ENCODE measurements at places on chromosomes 4 and X.

DNA sequence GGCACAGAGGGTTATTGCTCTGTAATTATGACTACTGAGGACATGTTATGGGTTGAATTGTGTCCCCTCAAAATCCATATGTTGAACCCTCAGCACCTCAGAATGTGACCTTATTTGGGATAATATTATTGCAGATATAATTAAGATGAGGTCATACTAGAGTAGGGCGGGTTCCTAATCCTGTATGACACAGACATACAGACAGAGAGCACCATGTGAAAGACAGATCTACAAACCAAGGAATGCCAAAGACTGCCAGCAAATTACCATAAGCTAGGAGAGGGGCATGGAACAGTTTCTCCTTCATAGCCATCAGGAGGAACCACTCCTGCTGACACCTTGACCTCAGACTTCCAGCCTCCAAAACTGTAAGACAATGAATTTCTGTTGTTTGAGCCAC, 115.2 kb upstream of the OTUD4 start:
- no peak for DNase-seq

GRCh38 chr4:2910409-2910808, 52.8 kb downstream of the NOP14 start:
- DNase-seq: no peak

DNA sequence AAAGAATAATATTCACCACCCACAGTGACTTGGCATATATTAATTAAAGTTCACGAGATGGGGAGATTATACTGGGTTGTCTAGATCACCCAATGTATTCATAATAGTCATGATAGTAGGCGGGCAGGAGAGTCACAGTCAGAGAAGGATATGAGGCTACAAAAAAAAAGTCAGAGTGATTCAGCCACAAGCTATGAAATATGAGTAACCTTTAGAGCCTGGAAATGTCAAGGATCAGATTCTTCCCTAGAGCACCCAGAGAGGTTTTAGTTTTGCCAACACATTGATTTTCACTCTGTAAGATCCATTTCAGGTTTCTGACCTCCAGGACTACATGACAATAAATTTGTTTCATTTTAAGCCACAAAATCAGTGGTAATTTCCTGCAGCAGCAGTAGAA, 501.9 kb downstream of the GABRG1 start:
- no peak for DNase-seq

DNA sequence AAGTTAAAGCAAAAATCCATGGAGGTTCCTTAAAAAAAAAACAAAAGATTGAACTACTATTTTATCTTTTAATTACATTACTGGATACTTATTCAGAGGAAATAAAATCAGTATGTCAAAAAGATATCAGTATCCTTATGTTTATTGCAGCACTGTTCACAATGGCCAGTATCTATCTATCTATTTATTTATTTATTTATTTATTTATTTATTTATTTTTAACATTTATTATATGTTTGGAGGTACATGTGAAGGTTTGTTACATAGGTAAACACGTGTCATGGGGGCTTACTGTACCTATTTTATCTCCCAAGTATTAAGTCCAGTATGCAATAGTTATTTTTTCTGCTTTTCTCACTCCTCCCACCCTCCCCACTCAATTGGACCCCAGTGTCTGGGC, 881.1 kb upstream of the POU3F4 start:
- DNase-seq: no peak

DNA sequence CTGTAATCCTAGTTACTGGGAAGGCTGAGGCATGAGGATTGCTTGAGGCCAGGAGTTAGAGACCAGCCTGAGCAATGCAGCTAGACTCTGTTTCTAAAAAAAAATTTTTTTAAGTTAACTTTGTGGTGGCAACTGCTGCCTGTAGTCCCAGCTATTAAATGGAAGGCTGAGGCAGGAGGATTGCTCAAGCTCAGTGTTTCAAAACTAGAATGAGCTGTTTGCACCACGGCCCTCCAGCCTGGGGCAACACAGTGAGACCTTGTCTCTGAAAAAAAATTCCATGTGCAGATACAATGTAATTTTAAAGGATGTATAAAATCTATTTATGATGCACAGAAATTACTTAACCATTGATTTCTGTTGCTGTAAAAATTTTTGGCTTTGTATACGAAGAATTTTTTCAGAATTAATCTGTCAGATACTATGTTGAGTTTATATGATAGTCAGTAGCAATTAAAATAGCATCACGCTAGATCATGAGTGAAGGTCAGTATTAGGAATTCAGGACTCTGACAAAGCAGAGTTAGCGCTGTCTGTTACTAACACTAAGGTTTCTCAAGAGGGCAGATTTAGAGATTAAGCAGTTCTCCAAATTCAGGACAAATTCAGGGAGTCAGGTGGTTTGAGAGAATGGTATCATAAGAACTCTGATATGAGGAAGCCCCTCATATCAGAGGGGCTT, 8.3 kb upstream of the AGA start:
- DNase-seq: no peak

GRCh38 chr4:38659346-38659745, 4.7 kb upstream of the KLF3 start:
- no peak for DNase-seq

- no peak for DNase-seq
These were observed 10.4 kb downstream of the HAUS7 start for GRCh38 chrX:153459986-153460385.

- no peak for DNase-seq
These were observed 252.6 kb downstream of the BANK1 start for GRCh38 chr4:102042871-102043802.

- no peak for DNase-seq
These were observed 252.6 kb downstream of the TENM3 start for GRCh38 chr4:182495645-182496385.

DNA sequence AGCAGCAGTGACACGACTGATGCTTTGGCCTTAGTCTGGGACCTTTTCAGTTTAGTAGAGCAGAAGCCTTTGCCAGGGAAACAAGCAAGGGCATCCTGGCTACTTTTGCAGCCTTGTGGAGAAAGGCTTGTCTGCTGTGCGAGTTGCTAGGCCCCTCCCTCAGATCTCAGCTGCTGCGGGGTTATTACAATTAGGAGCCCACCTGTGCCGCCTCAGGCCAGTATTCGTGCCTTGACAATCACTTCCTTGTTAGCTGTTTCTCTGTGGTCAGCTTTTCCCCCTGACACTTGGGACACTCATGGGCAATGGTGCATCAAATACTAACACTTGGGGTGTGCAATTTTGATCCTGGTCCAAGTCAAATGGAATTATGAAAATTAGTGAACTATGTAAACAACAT, 67.9 kb downstream of the SH2D1A start:
- DNase-seq: no peak

- DNase-seq: no peak
These were observed 130.6 kb upstream of the FAM9C start for GRCh38 chrX:13175056-13175455.

DNA sequence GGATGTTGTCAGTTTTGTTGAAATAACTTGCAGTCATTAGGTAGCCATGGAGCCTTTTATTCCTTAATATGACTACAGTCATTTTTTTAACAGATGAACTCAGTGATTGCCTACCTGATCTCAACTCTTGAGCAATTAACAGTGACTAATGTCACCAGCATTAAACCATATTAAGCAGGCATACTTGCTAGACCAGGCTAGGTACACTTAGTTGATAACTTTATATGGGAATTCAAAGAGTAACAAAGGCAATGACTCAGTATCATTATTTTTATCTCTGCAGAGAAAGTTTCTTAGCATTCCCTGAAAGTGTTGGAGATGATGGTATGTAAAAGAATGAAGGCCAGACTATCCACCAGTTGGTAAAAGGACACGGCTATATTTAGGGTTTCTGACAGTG, at the start of gene C4orf54:
C4orf54 (minus strand) TSS at position 31 of the 400 bp plus-strand sequence. CDS start 3,180 bp downstream, outside the sequence.
- DNase-seq: no peak

DNA sequence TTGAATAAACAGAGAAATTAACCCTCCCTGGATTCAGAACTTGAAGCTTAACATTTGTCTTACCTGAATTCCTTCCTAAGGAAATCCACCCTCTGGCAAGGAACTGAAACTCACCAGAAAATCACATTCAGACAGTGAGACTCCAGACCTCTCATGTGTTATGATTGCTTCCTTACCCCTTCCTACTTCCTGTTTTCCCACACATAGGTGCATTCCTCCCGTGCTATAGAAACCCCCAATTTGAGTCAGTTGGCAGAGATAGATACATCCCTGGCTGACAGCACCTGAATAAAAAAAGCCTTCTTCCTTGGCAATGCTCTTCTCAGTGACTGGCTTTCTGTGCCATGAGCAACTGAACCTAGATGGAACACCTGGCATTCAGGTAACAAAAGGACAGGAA, 157.0 kb upstream of the SMIM31 start:
- DNase-seq: no peak

DNA sequence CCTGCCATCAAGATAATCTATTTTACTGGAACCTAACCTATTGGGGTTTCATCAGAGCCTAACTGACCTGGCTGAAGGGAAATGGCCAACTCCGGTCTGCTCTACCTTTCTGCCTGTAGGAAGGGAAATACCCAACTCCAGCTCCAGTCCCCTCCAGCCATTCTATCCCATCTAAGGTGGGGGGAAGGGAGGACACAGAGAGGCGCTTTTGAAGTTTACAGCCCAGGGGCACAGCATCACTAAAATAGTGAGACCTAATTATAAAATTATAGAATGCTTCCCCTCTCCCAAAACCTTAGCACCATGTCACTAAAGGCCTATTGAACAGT, 27.8 kb upstream of the ACSL4 start:
- no peak for DNase-seq

DNA sequence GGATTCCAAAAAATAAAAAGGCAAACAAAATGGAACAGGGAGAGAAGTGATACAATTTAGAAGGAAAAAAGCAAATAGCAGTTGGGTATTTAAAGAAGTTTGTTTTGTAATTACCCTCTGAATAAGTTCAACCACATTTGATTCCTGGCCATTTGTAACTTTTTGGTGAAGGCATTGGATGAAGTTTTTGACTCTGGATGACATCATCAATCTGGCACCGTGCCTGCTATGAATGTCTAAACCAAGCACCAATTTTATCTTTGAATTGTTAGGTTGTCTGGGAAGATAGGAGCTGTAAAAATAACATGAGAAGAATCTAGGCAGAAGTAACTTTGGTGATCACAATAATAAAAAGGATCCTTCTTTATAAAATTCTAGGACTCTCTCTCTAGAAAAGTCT, 29.5 kb downstream of the TMPRSS11A start:
- no peak for DNase-seq

GRCh38 chr4:47270201-47270888, 193.2 kb downstream of the COMMD8 start:
- DNase-seq: no peak

GRCh38 chr4:71254451-71255012, 84.3 kb upstream of the SLC4A4 start:
- DNase-seq: peak; percentile 33

GRCh38 chr4:26135331-26135730, 185.5 kb upstream of the RBPJ start:
- DNase-seq: no peak

DNA sequence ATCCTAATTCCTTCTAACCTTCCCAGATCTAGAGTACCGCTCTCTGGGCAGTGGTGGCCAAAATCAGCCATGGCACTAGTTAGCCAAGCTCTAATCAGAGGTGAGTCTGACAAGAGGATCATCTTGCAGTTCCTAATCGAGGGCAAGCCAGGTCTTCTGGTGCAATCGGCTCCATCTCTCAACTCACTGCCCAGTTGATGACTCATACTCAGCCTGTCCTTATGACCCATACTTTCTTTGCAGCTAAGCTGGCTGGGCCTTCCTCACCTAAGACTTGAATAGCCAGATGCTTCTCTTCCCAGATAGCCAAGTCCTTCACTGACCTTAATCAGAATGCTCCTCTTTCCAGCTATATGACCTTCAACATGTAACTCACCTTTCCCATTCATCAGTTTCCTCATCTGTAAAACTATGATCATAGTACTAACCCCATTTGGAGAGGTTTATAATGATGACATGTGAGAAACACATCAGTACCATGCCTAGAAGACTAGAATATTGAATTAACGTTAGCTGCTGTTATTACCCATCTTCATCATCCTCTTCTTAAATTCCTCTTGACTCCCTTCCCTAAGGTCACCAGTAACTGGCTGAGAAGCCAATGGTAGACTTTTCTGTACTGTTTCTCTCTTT, 57.1 kb downstream of the RELL1 start:
- DNase-seq: no peak

DNA sequence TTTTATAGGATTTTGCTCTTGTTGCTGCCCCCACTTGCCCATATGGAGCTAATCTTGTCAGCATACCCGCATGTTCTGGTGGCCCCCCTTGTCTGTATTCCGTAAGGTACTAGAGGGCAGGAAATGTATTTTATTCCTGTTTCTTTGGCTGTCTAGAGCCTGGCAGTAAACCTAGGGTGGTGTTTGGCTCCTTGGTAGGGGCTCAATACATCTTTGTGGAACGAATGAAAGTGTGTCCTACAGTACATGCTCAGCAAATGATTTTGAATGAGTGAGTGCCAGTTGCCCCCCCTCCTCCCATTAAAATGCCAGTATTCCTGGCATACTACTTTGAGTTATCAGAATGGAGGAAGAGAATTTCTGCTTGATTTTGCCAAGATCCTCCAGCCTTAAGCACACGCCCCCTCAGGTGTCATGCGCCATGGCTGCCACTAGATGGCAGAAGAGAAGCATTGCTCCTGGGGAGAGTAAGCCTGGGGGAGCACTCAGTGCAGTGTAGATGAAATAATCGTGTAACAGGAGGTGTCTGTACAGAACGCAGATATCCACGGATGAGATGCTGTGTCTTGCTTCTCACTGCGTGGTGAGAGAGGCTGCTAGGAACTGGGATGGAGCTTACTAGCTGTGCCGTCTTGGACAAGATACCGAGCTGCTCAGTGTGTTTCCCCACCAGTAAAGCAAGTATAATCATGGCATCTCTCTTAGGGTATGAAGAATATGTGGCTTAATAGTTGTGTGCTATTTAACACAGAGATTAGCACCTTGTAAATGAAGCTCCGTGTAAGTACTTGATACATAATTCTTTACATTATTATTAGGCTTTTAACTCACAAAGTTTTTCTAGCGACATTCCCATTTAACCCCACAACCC, 17.2 kb upstream of the RNF212 start:
- DNase-seq: peak; percentile 88

DNA sequence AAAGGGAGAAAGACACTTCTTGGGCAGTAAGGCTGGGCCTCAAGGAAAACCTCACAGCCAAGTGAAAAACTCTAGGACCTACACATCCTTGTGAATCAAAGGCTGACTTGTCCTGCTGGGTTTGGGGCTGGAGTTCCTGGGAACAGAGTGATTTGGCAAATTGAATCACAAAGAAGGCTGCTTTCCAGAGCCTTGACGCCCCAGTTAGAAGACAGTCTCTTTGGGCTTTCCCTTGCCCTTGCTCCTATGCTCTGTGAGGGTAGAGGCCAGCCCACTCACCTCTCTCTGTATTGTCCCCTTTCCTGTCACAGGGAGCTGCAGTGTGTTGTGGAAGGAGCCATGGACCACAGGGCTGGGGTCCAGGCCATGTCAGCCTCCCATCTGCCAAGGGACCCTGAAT, 9.6 kb downstream of the AMER1 start:
- no peak for DNase-seq

GRCh38 chrX:47644557-47645091, 5.7 kb downstream of the ELK1 start:
- no peak for DNase-seq

Data from GM12865 (cell line).